CD4-positive, alpha-beta T cell (primary cell): ENCODE measurements at places on chromosomes 5 and 9. TPM values are rescaled to one million over a fixed set of nuclear protein-coding genes. Genes with fewer than 3 reads are reported as not detected.

The TMEM174 gene
- total RNA-seq: not detected

GRCh38 chr5:66987126-66987525, 209.5 kb downstream of the CD180 start:
- no peaks in the 10 kb centered on the region for H3K27me3 ChIP-seq
- H3K4me1 ChIP-seq: no peaks in the 10 kb centered on the region
- no peak for DNase-seq

The SLC6A18 gene
- total RNA-seq: not detected

- H3K4me3 ChIP-seq: no peak overlapping the region
- no peaks in the 10 kb centered on the region for H3K36me3 ChIP-seq
- no peak overlapping the region for H3K27ac ChIP-seq
These were observed 30.6 kb upstream of the IL33 start for GRCh38 chr9:6184749-6185645.

DNA sequence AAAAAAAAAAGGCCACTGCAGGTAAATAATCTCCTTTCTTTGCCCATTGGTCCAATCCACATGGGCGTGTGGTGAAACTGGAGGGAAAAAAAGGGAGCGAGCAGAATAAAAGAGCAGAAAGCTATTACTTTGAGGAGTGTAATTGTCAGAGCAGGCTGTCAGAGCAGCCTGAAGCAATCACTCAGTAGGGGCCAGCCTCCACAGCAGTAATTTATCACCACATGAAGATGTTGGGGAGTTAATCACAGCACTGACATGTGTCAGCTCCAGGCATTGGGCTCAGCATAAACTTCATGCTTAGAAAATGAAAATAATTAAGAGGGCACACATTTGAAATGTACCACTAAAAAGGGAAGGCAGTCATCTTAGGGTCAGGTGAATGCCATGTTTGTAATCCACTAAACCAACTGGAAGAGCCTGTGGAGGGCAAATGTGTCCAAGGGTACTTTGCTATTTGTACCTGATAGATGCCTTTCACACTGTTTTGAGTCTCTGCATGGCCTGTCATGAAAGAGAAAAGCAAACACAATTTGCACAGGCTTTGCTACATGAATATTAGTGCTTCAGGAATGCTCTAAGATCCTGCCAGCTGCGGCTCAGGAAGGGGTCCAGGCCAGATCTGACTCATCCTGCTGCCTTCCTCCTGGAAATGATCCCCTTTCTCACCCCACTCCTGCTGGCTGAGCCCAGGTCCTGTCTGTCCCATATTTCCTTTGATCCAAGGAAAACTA, 2.9 kb upstream of the PTGER4 start:
- DNase-seq: no peak
- H3K36me3 ChIP-seq: peaks cover 6% of the 10 kb centered on the region
- no peak overlapping the region for H3K4me3 ChIP-seq
- H3K27ac ChIP-seq: no peak overlapping the region

DNA sequence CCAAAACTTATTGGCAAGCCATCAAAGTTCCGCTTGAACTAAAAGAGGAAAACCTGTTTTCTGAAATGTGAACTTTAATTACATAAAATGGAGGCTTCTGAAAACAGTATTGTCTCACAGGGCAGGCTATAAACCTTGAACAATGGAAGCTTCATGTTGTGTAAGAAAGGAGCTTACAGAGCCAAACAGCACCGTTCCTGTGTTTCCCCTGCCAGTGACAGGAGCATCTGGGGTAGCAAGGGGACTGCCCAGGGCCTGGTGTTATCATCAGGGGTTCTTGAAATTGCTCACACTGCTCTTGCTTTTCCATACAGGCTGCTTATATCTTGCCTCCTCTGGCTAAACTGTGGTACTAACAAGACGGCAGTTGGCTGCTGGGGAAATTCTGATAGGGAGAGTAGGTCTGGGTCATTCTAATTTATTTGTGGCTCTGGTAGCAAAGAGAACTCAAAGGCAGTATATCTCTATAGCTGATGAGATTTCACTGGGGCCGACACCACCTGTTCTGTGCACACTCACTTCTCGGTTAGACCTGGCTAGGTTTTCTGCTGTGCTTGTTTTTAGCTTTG, 40.4 kb downstream of the BASP1 start:
- no peaks in the 10 kb centered on the region for H3K36me3 ChIP-seq
- no peak overlapping the region for H3K27ac ChIP-seq
- H3K4me3 ChIP-seq: no peak overlapping the region

The BTNL3 gene
- total RNA-seq: not detected

GRCh38 chr5:146725025-146725424, 153.5 kb downstream of the PPP2R2B start:
- no peaks in the 10 kb centered on the region for H3K4me1 ChIP-seq
- DNase-seq: no peak
- no peak overlapping the region for H3K27ac ChIP-seq

The PIP5K1B gene
- total RNA-seq: not detected

GRCh38 chr5:82861701-82862100, 215.5 kb downstream of the TMEM167A start:
- H3K27ac ChIP-seq: no peak overlapping the region
- no peaks in the 10 kb centered on the region for H3K27me3 ChIP-seq
- no peak for DNase-seq
- no peaks in the 10 kb centered on the region for H3K4me1 ChIP-seq
- no peak overlapping the region for H3K4me3 ChIP-seq

DNA sequence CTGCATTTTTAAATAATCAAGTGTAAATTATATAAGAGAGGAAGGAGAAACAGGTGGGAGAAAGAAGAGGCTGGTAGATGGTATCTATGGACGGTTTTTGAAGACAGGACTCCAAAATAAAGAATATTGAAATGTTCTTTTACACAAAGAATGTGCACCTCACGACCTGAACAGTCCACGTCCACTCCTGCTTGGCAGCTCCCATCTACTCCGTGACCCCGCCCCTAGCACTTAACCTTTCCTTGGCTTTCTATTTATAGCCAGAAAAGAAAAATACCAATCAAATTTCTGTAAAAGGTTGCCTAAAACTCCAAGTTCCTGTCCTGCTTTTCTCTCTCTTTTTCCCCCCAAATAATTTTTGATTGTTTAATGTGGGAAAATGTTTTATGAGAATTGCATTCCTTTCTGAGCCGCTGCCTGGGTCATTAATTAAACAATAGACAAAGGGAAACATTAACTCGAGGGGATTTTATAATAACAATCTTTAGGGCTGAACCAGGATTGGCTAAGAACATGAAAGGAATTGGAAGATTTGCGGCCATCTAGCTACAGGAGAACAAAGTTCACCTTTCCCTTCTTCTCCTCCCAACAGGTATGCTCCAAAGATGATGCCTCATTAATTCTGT, 173.6 kb upstream of the MAP3K1 start:
- H3K27me3 ChIP-seq: no peaks in the 10 kb centered on the region
- H3K27ac ChIP-seq: no peak overlapping the region
- H3K36me3 ChIP-seq: no peaks in the 10 kb centered on the region
- H3K4me3 ChIP-seq: no peak overlapping the region
- DNase-seq: no peak
- H3K4me1 ChIP-seq: peaks cover 6% of the 10 kb centered on the region

GRCh38 chr5:176360894-176361436, 599 bp downstream of the KIAA1191 start:
- H3K27me3 ChIP-seq: no peaks in the 10 kb centered on the region
- H3K4me1 ChIP-seq: peaks cover 35% of the 10 kb centered on the region
- H3K4me3 ChIP-seq: peak overlapping the region; percentile 98
- H3K36me3 ChIP-seq: peaks cover 27% of the 10 kb centered on the region
- H3K27ac ChIP-seq: peak overlapping the region; percentile 79

The FST gene
- 0.99 TPM for total RNA-seq

DNA sequence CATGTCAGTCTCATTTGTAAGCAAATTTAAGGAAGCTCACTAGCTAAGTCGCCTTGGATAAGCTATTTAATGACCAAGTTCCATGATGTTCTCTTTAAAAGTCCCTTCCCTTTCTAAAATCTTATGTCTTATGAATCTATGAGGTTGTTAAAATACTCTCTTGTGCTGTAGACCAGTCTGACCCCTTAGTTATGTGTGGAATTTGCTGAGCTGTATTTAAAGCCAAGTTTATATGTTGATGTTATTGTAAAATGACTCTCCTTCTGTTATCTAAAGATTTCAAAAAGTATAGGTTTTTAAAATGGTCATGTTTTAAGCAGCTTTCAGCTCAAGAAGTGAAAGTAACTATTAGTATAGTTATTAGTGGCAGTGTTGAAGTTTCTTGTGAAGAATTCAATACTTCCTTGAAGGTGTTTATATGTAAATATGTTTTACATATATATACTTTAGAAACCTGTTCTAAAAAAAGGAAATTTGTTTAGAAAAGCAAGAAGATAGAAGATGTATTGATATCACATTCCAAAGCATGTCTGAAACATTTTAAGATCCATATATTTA, 92.2 kb downstream of the CDC42SE2 start:
- no peak for DNase-seq
- peaks cover 34% of the 10 kb centered on the region for H3K36me3 ChIP-seq
- H3K27ac ChIP-seq: peak overlapping the region; percentile 27
- H3K4me3 ChIP-seq: no peak overlapping the region

DNA sequence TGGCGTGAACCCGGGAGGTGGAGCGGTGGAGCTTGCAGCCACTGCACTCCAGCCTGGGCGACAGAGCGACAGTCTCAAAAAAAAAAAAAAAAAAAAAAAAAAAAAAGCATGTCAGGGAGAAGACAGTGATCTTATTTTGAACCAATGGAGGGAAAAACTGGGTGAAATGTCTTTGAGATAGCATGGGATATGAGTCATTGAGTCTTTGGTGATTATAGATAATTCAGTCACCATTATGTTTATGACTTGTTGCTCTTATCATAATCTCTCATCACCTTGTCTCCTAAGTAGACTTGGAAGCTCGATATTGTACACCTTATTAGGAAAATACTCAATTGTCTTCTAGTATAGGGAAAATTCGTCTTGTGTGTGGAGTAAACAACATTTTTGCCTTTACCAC, 55.1 kb upstream of the KDM4C start:
- H3K27me3 ChIP-seq: no peaks in the 10 kb centered on the region
- peaks cover 16% of the 10 kb centered on the region for H3K4me1 ChIP-seq
- H3K4me3 ChIP-seq: no peak overlapping the region
- no peak overlapping the region for H3K27ac ChIP-seq
- no peak for DNase-seq
- no peaks in the 10 kb centered on the region for H3K36me3 ChIP-seq

GRCh38 chr9:119074017-119074416, 295.2 kb downstream of the BRINP1 start:
- no peaks in the 10 kb centered on the region for H3K36me3 ChIP-seq
- H3K4me3 ChIP-seq: no peak overlapping the region
- H3K27ac ChIP-seq: no peak overlapping the region
- no peak for DNase-seq

- no peak overlapping the region for H3K27ac ChIP-seq
- H3K27me3 ChIP-seq: no peaks in the 10 kb centered on the region
- H3K36me3 ChIP-seq: no peaks in the 10 kb centered on the region
- H3K4me3 ChIP-seq: no peak overlapping the region
These were observed 332.8 kb upstream of the PTGER4 start for GRCh38 chr5:40346901-40347300.

GRCh38 chr5:80960531-80961375, 590 bp downstream of the RASGRF2 start:
- DNase-seq: peak; percentile 27
- H3K27me3 ChIP-seq: no peaks in the 10 kb centered on the region
- peak overlapping the region; percentile 43 for H3K27ac ChIP-seq

The HBEGF gene
- 4.2 TPM for total RNA-seq

The PTGES gene
- 0.25 TPM for total RNA-seq

GRCh38 chr9:133457748-133458147, 2.0 kb upstream of the CACFD1 start:
- no peaks in the 10 kb centered on the region for H3K27me3 ChIP-seq
- no peak overlapping the region for H3K27ac ChIP-seq
- DNase-seq: no peak
- H3K4me1 ChIP-seq: peaks cover 18% of the 10 kb centered on the region
- H3K36me3 ChIP-seq: no peaks in the 10 kb centered on the region

The HEMGN gene
- 0.30 TPM for total RNA-seq

The SLC36A3 gene
- not detected for total RNA-seq

DNA sequence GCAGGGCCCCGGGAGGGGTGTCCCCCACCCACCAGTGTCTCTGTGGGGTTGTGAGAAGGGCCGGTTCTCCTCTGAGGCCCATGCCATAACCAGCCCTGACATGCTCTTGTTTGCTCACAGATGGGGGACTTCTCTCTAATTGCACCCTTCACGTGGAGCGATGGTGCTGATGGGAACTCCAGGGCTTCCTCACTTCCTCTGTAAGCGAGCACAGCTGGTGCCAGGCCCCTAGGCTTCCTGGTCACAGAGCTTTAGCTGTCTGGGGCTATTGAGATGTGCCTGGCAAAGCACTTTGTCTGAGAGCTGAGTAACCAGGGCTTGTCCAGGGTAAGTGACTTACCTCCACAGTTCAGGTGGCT, 36.4 kb downstream of the PHF2 start:
- no peak overlapping the region for H3K4me3 ChIP-seq
- H3K27ac ChIP-seq: no peak overlapping the region
- H3K4me1 ChIP-seq: peaks cover 24% of the 10 kb centered on the region
- no peaks in the 10 kb centered on the region for H3K36me3 ChIP-seq
- H3K27me3 ChIP-seq: no peaks in the 10 kb centered on the region

The RALGDS gene
- total RNA-seq: 166 TPM

GRCh38 chr5:180194410-180195345, 14.3 kb downstream of the RASGEF1C start:
- no peaks in the 10 kb centered on the region for H3K27me3 ChIP-seq
- DNase-seq: no peak
- H3K36me3 ChIP-seq: no peaks in the 10 kb centered on the region
- H3K27ac ChIP-seq: no peak overlapping the region

The PTPRD gene
- not detected for total RNA-seq

DNA sequence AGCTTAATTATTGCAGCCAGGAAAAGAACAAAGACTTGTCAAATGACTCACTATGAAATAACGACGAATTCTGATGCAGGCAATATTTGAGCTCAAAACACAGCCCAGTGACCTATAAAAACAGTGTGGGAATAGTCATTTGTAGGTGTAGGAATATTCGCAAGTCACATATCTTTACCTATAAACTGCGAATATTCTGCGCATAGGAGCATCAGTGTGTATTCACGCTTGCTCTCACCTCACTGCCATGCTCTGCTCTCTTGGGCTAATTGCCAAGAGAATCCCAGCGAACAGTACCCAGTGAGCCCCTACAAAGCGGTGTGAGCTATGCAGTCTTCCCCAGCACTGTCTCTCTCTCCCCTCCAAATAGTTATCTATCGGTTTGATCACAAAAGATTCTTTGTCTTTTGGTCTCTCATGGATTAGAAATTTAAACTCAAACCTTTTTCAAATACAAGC, 74.2 kb downstream of the ST8SIA4 start:
- H3K4me1 ChIP-seq: peaks cover 3% of the 10 kb centered on the region
- no peak overlapping the region for H3K27ac ChIP-seq
- DNase-seq: no peak
- H3K36me3 ChIP-seq: peaks cover 4% of the 10 kb centered on the region
- H3K27me3 ChIP-seq: no peaks in the 10 kb centered on the region
- no peak overlapping the region for H3K4me3 ChIP-seq

The CDHR2 gene
- 2.0 TPM for total RNA-seq

The PRDM9 gene
- not detected for total RNA-seq
